ENCODE measurements at places on chromosomes 6 and 20. TPM values are rescaled to one million over a fixed set of nuclear protein-coding genes. Genes with fewer than 3 reads are reported as not detected.

DNA sequence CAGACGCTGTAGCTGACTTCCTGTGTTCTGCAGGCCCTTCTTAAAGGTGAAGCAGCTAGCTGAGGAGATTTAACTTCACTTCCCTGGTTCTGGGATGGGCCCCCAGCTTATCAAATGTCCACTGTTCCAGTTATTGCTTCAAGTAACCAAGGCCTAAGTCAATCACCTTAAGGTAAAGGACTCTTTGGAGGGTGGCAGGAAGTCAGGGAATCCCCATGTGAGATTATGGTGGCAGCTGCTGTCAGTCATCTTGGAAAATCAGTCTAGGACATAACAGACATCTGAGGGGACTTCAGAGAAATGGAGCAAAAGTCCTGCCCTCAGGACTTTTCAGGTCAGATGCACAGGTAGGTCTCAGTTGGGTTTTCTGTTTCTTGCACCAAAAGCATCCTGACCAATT, 3.8 kb downstream of the ELOVL5 start:
- no peak for ATAC-seq

DNA sequence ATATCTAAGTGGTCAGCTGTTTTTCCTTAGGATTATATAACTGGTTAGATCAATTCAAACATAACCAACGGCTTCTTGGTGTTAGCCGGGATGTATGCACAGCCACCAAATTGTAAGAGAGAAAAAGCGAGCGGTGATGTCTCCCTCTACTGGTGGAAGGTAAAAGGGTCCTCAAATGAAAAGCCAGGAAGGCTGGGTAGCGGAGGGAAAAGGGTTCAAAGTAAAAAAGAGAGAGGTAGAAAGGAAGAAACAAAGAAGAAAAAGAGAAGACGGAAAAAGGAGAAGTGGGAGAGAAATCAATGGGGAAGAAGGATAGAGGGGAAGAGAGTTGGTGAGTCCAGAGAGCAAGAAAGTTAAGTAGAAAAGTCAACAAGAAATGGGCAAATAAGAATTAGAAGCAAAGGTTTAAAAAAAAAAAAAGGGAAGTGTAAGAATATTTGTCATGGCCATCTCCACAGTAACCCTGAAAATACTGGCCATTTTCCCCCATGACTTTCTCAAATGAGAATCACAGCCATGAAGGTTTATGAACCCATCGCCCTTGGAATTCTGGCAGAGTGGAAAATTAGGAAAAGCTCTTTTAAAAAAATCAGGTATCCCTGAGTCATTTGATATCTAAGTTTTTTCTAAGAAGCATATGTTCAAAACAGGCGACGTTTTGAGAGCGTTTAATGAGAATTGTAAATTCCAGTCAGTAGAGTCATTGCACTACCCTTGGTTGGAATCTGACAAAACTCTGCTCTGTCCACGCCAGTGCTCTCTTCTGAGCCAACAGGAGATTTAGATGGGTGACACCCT, 155.6 kb upstream of the SNX9 start:
- ATAC-seq, result no peak

- ATAC-seq, result no peak
These were observed 86.6 kb downstream of the ECT2L start for GRCh38 chr6:138882369-138883017.

- no peak for ATAC-seq
These were observed 24.8 kb upstream of the CCND3 start for GRCh38 chr6:41966214-41966920.

DNA sequence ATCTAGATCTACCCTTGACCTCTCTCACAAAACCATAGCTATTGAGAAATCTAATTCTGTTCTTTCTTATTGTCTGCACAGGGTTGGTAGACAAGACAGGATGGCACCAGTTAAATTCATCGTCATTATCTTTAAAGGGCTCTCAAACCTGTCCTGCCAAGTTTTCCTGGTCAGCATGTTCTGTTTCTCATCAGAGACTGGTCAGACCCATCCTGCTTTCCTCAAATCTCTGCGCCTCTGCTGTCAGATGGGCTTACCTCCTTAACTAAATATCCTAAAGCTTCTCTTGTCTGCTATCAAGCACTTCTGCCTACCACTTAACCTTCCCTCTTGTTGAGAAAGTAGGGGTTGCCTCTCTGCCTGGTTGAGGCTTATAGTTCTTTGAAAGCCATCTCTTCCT, 125.2 kb downstream of the MYO6 start:
- no peak for ATAC-seq

GRCh38 chr6:169972101-169972651, 220.8 kb downstream of the ERMARD start:
- no peak for ATAC-seq

GRCh38 chr6:34679552-34680253, 16.9 kb downstream of the ILRUN start:
- no peak for ATAC-seq

- no peak for ATAC-seq
These were observed 93.8 kb upstream of the RNF217 start for GRCh38 chr6:124868481-124868880.

DNA sequence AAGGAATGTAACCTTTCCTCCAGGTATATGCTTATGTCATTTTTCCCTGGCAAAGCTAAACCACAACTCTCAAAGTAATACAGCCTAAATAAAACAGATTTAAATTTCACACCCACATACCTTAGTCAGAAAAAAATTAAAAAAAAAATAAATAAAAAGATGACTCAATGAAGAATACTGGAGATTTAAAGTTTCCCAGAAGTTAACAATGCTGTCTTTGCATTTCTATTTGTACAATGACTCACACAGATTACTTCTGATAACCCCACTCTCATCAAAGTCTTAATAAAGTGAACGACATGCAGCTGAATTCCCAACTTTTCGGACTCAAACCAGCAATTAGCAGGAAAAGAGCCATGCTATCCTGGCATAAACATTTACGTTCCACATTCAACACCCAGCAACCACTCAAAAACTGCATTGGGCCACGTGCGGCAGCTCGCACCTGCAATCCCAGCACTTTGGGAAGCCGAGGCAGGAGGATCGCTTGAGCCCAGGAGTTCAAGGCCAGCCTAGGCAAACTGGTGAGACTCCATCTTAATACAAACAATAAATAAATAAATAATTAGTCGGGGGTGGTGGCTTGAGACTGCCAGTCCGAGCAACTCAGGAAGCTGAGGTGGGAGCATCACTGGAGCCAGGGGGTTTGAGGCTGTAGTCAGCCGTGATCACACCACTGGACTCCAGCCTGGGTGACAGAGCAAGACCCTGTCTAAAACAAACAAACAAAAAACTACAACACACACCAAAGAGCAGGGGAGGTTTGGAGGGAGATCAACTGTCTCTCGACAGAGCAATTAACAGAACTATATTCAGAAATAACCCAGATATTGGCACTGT, 130.5 kb downstream of the WDR27 start:
- no peak for ATAC-seq

DNA sequence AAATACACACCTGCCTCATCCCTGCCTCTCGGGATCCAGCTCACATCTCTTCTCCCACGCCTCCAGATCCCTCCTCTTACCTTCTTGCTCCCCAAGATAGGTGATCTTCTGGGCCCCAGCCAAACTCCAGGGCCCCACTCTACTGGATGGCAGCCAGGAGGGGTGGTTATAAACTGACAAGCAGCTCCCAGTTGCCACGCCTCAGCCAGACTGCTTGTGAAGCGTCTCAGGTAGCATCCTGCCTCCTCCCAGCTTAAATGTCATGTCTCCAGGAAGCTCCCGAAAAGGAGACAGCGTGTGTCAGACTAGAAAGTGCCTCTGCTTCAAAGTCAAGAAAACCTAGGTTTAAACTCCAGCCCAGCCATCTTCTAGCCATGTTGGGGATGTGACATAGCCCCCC, 114.1 kb downstream of the LRFN2 start:
- ATAC-seq, result no peak

DNA sequence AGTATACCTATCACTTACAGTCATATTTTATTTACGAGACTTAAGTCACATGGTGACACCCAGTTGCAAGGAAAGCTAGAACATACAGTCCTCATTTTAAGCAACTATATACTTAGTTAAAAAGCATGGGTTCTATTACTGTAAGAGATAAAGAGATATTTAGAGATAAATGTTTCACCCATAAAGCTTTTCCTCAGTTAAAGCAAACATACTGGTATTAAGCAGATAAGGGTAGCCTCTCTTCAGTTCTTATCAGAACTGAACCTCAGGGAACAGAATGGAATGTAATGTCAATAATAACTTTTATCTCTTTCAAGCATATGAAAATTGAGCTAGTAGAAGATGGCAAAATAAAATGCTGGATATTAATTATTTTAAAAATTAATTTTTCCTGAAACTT, 9.9 kb upstream of the ASCC3 start:
- no peak for ATAC-seq

DNA sequence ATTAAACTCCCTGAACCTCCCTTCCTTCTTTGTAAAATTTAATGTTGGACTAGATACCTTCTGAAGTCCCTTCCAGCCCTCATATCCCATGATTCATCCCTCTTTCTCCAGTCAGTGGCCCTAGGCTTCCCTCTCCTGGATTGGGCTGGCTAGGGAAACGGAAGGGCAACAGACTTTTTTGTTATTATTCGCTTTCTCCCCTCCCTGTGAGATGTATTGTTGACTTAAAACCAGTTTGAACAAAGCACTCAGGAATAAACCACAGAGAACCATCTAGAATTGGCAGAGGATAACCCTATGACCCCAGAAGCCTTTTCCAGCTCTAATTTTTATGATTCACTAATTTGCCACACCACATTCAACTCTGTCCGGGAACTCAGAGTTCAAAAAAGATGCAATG, 239.7 kb upstream of the SUPT3H start:
- ATAC-seq, result no peak

The OR2H1 gene
- 0.27 TPM for total RNA-seq

The RIPPLY2 gene
- 14.9 TPM for total RNA-seq

The DNAH8 gene
- total RNA-seq, result 0.05 TPM
